Endothelial cell of umbilical vein (primary cell): ENCODE measurements at places on chromosomes 2 and 18. TPM values are rescaled to one million over a fixed set of nuclear protein-coding genes. Genes with fewer than 3 reads are reported as not detected.

The BBS5 gene
- 4.1 and 5.6 TPM in 2 replicates for total RNA-seq

DNA sequence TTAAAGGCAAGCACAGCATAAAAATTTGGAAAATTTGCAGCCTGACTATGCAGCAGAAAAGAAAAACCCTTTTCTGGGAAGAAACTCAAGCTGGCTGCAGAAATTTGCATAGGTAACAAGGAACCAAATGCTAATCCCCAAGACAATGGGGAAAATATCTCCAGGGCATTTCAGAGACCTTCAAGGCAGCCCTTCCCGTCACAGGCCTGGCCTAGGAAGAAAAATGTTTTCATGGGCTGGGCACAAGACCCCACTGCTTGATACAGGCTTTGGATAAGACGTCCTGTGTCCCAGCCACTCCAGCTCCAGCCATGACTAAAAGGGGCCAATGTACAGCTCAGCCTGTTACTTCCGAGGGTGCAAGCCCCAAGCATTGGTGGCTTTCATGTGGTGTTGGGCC is 717.6 kb downstream of the TDRD15 start:
- no peaks in the 10 kb centered on the region for H3K4me1 ChIP-seq
- H3K4me3 ChIP-seq, result no peak overlapping the region
- DNase-seq, result no peak
- H3K27me3 ChIP-seq, result no peaks in the 10 kb centered on the region

DNA sequence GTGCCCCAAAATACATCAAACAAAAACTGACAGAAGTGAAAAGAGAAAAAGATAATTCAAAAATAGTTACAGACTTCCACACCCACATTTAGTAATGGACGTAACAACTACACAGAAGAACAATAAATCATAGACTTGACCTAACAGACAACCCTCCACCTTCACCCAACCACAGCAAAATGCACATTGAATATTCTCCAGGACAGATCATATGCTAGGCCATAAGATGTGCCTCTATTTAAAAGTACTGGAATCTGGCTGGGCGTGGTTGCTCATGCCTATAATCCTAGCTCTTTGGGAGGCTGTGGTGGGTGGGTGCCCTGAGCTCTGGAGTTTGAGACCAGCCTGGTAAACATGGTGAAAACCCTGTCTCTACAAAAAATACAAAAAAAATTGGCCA is 20.0 kb downstream of the SLC66A2 start:
- H3K27ac ChIP-seq, result no peak overlapping the region
- H3K36me3 ChIP-seq, result peaks cover 19% of the 10 kb centered on the region
- DNase-seq, result no peak
- no peaks in the 10 kb centered on the region for H3K27me3 ChIP-seq

GRCh38 chr2:218959141-218959731 is at the start of gene CDK5R2:
CDK5R2 (plus strand) TSS chr2:218959666; CDS start chr2:218959821, 155 bp downstream.
- DNase-seq, result peak; percentile 77
- peaks cover 70% of the 10 kb centered on the region for H3K27me3 ChIP-seq
- H3K4me1 ChIP-seq, result no peaks in the 10 kb centered on the region
- H3K4me3 ChIP-seq, result peak within 1 kb of the TSS; percentile 13

DNA sequence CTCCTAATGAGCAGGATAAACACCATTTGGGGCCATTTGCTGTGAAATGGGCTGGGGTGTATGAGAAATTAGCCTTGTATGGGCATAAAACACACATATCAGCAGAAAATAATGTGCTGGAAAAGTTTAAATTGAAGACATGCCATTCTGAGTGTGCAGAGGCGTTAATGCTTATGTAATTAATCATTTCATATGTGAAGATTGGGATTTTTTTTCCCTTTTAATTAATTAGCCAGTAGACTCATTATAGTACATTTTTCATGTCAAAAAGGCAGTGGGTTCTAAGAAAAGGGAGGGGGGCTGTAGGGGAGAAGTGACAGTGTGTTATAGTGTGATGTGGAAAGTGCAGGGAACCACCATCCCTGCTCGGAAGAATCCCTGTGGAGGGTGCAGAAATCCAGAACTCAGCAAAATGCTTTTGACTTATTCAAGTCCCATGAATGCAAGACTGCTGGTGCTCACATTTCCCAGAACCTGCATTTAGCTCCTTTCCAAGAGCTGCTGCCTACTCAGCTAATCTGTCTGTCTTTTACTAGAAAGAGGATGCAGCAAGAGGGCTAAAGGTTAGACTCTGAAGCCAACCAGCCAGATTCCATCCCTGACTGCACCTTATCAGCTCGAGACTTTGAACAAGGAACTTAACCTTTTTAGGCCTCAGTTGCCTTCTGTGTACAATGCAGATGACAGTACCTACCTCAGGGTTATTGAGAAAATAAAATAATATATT is 11.6 kb upstream of the COX7A2L start:
- DNase-seq, result no peak
- peaks cover 3% of the 10 kb centered on the region for H3K27me3 ChIP-seq
- no peaks in the 10 kb centered on the region for H3K4me1 ChIP-seq
- H3K36me3 ChIP-seq, result no peaks in the 10 kb centered on the region
- no peak overlapping the region for H3K27ac ChIP-seq

GRCh38 chr2:35821675-35822074 is 533.9 kb upstream of the CRIM1 start:
- no peaks in the 10 kb centered on the region for H3K36me3 ChIP-seq
- H3K27me3 ChIP-seq, result no peaks in the 10 kb centered on the region
- DNase-seq, result no peak
- no peak overlapping the region for H3K27ac ChIP-seq
